ENCODE measurements at places on chromosomes 7 and 10. TPM values are rescaled to one million over a fixed set of nuclear protein-coding genes. Genes with fewer than 3 reads are reported as not detected.

CTAGE4 gene
- total RNA-seq, result 1.1 TPM

DNA sequence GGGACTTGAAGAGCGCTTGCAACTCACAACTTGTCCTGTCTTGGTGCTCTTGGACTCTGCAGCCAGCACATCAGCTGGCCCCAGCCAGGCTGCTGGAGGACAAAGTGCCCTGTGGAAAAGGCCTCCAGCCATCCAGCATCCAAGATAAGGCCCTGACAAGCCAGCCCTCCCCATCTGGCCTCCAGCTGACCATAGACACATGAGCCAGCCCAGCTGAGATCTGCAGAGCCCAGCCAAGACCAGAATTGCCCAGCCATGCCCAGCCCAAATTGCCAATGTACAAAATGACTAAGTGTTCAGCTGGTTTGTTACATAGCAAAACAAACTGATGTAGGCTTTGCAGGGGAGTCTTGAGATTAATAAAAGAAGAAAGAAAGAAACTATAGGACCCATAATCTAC, 36.0 kb upstream of the FRMD4A start:
- ATAC-seq, result no peak

GRCh38 chr10:6044060-6044459, 18.1 kb downstream of the IL2RA start:
- ATAC-seq, result no peak

GRCh38 chr7:5666361-5666760, 115.1 kb downstream of the RNF216 start:
- no peak for ATAC-seq

VAX1 gene
- not detected for total RNA-seq

DNA sequence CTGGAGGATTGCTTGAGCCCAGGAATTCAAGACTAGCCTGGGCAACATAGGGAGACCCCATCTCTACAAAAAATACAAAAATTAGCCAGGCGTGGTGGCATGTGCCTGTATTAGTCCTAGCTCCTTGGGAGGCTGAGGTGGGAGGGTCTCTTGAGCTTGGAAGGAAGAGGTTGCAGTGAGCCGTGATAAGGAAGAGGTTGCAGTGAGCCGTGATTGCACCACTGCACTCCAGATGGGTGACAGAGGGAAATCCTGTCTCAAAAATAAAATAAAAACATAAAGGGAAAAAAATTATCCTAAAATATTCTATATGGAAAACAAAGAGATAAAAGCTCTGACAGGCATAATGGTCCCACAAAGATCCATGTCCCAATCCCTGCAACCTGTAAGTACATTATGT, 87.9 kb upstream of the KAT6B start:
- ATAC-seq, result no peak

SMARCD3 gene
- total RNA-seq, result 23.6 TPM

- ATAC-seq, result peak; percentile 55
Observed at GRCh38 chr7:84232646-84233045, 38.1 kb upstream of the SEMA3A start.

DNA sequence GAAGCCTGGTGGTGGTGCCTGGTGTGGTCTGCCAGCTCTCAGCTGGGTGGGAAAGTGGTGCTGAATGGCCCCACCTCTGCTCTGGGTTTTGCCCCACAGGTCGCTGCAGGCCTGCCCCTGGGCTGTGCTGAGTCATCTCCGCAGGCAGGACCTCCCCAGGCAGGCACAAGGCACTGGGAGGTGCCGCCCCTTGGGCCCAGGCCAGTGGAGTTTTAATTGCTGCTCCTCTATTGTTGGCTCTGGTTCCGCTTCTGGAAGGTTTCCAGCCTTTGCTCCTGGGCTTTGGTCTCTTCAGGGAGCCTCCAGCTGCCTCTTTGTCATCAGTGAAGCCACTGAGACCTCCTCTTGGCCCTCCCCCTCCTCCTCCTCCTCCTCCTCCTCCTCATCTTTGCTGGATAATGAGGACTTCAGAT, 180.3 kb upstream of the GRB10 start:
- peak; percentile 78 for ATAC-seq

Data from gastroesophageal sphincter (tissue), 4 donors.